ENCODE measurements at places on chromosomes 2 and 18.

DNA sequence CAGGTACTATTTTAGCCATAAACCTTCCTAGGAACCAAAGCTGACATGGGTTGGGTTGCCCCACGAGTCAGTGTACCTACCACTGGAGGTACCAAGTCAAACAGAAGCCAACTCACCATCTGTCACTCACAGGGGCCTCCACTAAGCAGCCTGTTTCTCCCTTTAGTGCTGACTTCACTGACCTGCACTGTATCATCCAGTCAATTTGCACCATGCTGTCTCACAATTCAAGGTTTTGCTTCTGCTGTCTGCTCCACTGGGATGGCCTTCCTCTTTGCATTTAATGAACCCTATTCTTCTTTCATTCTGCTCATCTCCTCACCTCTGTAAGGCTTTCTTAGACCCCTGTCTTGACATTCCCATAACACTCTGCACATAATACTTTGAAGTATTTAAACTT, 47.2 kb downstream of the EIF2AK3 start:
- DNase-seq, result no peak

GRCh38 chr18:75374466-75374865, 53.0 kb downstream of the SMIM21 start:
- no peak for DNase-seq

GRCh38 chr2:66872081-66872985, 437.4 kb downstream of the MEIS1 start:
- DNase-seq, result no peak

DNA sequence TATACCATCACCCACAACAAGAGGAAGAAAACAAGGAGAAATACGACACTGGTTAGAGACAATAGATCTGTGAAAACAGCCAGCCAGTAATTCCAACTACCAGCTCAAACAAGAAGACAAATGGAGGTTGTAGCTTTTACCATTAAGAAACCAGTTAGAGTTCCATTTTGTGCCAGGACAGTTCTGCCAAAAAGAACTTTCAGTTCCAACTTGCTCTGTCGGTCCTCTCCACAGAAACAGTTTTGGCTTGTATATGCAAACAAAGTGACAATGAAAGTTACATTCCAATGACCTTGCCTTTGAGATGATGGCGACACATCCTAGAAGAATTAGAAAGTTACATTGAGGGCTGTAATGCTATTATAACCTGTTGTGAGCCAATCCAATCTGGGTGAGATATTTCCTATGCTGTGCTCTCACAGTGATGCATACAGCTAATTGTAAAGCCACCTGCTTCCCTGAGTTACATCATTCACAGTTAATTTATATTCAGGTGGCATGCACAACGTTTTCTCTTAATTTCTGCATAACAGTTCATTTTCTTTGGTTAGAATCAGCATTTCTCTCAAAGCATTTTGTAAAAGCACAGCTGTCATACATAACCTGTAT, 1378.4 kb upstream of the PIK3C3 start:
- DNase-seq, result no peak

GRCh38 chr2:63555931-63556330, 32.3 kb downstream of the WDPCP start:
- no peak for DNase-seq

GRCh38 chr2:36351736-36352349, 3.7 kb upstream of the CRIM1 start:
- DNase-seq, result peak; percentile 64

- DNase-seq, result no peak
These were observed 415.2 kb downstream of the NBAS start for GRCh38 chr2:15145919-15146318.

DNA sequence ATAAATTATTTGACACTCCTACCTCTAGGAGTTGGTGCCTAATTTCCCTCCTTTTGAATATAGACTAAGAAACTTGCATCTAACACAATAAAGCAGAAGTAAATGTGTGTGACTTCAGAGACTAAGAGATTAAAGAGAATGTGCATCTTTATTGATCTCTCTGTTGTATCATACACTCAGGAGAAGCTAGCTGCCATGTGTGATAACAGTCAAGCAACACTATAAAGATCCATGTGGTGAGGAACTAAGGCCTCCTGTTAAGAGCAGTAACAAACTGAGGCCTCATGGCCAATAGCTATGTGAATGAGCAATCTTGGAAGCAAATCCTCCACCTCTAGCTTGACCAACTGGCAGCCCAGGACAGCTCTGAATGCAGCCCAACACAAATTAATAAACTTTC, 3.4 kb downstream of the FANCL start:
- peak; percentile 60 for DNase-seq

- DNase-seq, result no peak
These were observed 51.3 kb downstream of the MYO7B start for GRCh38 chr2:127586746-127587295.

- no peak for DNase-seq
These were observed 71.4 kb upstream of the RNU4ATAC start for GRCh38 chr2:121459291-121459690.

DNA sequence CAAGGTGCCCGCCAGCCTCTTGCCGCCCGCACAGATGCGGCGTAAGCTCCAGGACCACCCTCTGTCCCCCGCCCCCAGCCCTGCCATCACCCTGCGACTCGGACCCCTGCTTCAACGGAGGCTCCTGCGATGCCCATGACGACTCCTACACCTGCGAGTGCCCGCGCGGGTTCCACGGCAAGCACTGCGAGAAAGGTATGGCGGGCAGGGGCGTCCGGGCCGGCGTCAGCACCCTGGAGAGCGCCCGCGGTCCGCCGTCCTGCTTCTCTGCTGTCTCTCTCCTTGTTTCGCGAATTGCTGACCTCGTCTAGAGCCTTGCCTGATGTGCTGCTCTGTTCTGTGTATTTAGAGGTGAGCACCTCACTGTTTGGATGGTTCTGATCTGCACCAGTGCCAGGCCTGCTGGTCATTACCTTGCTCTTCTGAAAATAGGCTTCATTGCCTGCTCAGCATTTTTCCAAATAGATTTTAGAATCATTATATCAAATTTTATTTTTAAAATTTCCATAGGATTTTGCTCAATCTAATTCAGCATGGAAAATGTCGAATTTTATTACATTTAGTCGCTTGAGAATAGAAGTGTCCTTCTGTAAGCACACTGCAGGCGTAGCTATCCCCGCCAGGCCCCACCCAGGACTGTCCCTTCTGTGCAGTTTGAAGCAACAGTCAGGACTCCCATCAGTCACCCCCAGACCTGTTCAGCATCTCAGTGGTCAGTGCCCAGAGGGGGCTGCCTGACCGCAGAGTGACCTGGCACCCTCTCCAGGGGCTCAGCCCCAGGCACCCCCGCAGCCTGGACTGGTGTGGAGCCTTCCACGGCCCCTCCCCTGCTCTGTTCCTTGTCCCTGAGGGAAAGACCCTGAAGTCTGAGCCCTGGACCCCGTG, 51.6 kb downstream of the SNED1 start:
- DNase-seq, result no peak

- DNase-seq, result no peak
These were observed 50.4 kb downstream of the LDLRAD4 start for GRCh38 chr18:13269013-13269280.

DNA sequence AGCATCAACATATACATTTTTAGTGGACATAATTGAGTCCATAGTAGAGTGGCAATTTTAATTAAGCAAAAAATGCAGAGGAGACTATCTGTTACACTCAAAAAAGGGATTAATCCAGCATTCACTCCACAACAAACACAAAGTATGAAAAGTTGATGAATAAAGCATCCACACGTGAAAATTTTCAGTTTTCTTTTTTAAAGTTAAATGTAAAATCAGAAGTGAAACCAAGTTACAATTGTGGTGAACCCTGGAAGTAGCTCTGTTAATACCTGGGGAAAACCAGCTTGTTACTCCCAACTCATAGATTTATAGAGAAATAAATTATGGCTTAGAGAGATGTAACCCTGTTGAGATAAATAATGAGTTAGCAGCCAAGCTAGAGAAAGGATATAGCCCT, 807.8 kb downstream of the TRIB2 start:
- no peak for DNase-seq

DNA sequence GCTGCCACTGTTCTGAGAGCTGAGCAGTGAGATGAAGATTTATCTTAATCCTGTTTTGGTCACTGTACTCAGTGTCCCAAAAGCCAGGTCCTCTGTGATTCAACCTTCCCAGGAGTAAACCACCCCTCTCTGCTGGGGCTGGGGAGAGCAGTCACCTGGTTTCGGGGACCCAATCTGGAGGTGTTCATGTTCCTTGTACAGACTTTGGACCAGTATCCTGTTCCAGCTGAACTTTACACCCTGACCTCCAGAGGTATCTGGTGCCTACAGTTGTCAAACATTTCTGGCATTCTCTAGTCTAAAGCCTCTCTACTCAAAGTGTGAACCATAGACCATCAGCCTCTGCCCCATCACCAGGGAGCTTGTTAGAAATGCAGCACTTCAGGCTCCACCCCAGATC, 22.1 kb downstream of the CERS6 start:
- DNase-seq, result no peak

- DNase-seq, result no peak
These were observed 263.5 kb downstream of the INSIG2 start for GRCh38 chr2:118351796-118352195.

DNA sequence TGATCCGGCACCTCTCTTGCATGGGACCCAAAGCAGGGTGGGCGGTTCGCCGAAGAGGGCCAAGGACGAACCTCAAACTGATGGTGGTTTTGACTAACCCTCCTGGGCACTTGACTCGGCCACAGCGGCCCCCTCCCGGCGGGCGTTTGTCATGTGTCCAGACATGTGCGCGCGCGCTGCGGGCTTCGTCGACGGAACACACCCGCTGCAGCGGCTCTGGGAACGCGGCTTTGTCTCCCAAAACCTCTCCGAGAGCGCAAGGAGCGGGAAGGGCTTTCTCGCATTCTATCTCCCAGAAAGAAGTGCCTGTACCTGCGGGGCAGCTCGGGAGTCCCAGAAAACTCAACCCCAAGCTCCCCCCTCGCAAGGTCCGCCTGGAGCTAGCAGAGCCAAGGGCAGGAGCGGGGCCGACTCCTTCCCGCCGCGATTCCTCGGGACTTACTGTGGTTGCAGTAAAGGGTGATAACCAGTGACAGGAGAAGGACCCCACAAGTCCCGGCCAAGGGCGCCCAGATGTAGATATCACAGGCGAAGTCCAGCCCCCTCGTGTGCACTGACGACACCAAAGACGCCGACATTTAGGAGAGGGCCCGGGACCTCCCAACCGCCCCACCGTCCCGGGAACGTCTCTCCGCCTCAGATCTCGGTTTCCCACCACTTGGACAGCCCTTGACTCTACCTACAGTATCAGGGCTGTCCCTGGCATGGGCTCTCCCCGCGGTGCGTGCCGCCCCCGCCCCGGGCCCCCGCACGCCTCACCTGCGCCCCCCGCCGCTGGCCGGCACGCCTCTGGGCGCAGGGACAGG, 1.6 kb downstream of the CD8A start:
- DNase-seq, result no peak

DNA sequence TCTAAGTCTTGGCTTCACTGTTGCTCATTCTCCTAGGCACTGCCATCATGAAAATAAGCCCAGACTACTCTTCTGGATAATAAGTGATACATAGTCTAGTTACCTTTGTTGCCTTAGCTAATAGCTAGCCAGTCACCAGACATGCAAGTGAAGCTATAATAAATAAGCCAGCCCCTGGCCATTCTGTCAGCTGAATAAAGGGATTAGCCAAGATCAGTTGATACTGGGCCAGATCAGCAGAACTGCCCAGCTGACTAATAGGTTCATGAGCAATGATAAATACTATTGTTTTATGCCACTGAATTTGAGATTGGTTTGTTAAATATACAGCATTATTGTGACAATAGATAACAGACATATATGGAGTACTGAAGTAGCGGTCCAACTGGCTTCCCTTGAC, 8.0 kb upstream of the C2orf69 start:
- no peak for DNase-seq

DNA sequence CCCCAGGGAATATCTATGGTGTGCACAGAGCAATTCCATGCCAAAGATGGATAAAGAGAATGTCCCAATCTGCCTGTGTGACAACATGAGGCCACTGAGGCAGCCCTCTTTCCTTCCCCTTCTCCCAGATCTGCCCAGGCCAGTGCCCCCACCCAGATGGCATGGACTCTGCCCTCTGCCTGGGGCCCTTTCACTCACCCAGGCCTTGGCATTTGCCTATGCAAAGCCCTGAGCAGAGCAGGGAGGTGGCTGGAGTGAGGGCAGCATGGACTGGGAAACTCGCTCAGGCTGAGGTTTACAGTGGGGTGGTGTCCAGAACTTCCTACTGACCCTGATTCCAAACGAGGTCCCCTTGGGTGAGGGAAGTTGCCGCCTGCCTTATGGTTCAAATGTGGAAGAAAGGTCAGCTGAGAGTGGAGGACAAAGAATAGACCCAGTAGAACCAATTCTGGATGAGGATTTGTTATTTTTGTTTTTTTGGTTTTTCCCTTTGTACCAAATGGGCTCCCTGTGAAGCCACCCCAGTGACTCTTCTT, 8.9 kb downstream of the SH2D6 start:
- no peak for DNase-seq

DNA sequence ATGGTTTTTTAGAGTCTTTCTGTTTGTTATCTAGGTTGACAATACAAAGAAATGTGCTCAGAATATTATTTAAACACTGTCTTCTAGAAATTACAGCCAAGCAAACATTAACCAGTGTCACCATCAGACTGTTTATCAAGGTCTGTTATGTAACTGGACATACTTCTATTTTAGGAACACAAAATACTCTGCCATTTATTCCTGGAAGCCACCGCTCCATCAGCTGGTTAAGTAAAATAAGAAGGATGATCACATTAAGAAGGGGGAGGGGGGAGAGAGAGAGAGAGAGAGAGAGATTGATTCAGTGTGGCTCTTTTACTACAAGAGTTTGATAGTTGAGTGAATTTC, 47.9 kb downstream of the MBP start:
- no peak for DNase-seq

GRCh38 chr2:139142252-139142880, 362.2 kb upstream of the NXPH2 start:
- DNase-seq, result peak; percentile 44

GRCh38 chr2:62586981-62587380, 81.0 kb upstream of the TMEM17 start:
- no peak for DNase-seq

DNA sequence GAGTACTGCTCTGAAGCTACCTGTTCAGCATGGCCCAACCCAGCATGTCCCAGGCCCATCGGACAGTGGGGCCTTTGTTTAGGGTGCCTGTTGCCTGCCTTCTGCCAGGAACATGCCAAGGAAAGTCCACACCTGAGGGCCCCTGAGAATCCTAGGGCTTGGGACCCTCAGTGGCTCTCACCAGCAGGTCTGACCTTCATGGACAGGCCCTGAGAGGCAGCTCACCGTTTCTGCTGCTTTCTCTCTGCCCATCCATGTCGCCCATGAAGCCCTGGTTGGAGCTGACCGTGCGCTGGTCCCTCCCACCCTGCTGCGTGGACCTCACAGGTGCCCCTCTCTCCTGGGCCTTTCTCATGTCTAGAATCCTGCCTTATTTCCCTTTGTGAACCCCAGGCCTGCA, 124.0 kb downstream of the GBX2 start:
- DNase-seq, result no peak
